ENCODE measurements at places on chromosomes 4 and X.

- DNase-seq: no peak
These were observed 71.3 kb upstream of the KIT start for GRCh38 chr4:54586320-54586955.

- DNase-seq: no peak
These were observed 13.0 kb downstream of the RGN start for GRCh38 chrX:47091149-47091775.

DNA sequence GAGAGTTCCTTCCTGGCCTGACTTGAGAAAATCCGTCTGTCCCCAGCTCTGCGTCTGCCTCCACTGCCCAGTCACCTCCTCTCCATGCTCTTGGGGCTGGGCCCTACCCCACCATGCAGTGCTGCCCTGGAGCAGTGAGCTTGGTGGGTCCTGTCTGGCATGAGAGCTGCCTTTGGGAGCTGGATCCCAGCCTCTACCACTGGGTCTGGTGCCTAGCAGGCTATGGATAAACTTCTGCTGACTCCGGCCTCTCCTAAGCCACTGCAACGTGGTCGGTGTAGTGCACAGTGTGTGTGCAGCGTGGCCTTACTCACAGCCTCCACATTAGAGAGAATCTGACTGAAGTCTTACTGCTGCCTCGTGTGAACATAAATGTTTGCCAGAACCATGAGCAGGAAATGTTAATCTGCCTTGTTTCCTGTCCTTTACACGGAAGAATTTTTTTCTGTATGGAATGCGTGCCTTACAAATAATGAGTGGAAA, 47.6 kb downstream of the HTT start:
- DNase-seq: no peak

DNA sequence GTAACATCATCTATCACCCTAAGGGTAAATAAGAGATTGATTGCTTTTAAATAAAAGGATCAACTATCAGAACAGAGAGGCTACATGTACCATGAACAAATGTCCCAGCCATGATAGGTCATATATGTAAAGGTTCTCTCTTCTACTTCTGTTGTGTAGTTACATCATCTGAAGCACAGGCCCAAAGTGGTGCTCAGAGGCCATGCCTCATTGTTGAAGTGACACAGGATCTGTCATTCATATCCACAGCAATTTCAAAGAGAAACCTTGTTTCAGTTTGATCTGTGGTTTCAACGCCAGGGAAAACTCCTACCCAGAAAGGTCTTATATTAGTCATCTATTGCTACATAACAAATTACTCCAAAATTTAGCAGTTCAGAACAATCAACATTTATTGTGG, 269.2 kb upstream of the MAOA start:
- no peak for DNase-seq

DNA sequence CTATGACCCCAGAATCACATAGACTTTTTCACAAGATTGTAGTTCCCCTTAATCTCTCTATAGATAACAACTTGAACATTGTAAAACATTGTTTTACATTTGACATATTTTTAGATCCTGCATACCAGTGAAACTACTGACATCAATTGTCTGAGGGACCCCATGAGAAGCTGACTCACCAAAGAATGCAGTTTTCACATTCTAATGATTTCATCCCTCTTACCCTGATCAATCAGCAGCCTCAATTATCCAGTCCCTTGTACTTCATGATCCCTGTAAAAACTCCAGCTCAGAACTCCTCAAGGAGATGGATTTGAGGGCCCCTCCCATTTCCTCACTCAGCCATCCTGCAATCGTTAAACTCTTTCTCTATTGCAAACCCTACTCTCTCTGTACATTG, 411.0 kb upstream of the NDST3 start:
- DNase-seq: no peak

GRCh38 chr4:189162888-189163287, 777.8 kb upstream of the FRG1 start:
- DNase-seq: no peak

DNA sequence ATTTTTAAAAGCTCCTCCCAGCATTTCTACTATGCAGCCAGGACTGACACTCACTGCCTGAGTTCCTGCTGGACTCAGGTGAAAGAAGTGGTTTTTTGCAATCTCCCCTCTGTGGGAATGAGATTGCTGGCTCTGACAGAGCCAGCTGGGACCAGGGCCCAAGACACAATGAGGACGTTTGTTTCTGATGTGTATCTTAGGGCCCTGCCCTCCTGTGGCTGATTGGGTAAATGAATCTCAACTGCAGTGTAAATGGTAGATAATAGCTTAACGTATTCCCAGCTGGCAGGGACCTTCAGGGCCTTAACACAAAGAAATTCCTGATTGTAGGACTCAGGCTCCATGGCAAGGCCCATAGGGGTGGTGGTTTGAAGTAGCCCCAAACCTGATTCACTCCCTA, 85.8 kb upstream of the PRPS1 start:
- DNase-seq: no peak

DNA sequence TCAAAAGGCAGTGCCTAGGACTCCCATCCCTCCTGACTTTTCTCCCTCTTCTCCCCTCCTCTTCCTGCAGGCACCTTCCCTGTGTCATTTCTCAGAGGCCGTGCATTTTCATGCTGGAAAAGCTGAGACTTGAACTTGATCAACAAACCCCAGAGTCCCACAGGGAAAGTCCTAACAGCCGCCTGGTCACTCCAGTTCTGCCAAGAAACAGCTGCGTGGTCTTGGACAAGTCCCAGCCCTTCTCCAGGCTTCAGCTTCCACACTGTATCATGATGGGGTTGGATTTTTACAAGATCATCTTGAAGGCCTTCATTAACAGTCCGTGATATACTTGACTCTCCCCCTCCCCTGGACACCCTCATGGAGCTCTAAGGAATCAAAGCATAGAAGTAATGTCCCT, 366.0 kb downstream of the BCOR start:
- no peak for DNase-seq

- DNase-seq: no peak
These were observed 356.7 kb upstream of the DIPK2B start for GRCh38 chrX:45557387-45557786.

GRCh38 chr4:42278709-42279324, 118.5 kb upstream of the SHISA3 start:
- DNase-seq: no peak

- DNase-seq: no peak
These were observed 147.4 kb downstream of the IL15 start for GRCh38 chr4:141783770-141784169.

DNA sequence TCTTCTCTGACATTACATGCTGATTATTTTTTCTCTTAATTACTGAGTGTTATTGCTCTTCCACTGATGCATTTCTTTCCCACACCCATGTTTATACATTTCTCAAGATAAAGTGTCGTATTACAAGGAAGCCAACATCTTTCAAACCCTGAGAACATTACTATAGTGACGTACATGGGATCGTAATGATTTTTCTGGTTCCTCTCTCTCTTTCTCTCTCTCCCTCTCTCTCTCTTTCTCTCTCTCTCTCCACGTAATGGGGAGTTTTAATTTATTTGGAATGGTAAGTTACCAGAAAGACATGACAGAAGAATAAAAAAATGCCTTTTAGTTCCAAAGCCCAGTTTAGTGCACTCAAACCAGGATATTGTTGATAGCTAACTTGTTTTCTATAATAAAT, 40.4 kb upstream of the MAPK10 start:
- DNase-seq: no peak

GRCh38 chrX:747176-747575, 116.6 kb downstream of the SHOX start:
- DNase-seq: no peak

- DNase-seq: peak; percentile 68
These were observed 162.3 kb upstream of the MAMLD1 start for GRCh38 chrX:150200820-150201287.

DNA sequence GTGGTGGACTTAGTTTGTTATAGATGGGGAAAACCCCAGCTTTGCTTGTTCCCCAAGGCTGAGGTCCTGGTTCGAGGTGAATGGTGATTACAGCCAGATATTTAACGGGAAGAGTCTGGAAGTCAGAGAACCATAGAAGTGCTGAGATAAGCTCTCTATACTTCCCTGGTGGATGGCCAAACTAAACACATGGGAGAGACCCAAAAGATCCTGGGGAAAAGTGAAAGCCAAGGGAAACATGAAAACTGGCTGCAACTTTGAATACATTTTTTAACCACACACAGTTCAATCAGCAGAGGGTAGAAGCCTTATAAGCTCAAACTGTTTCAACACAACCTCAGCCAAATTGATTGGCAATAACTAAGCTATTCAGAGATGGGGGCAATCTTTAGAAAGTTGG, 29.3 kb upstream of the SRPX start:
- DNase-seq: no peak

- no peak for DNase-seq
These were observed 22.6 kb downstream of the RELL1 start for GRCh38 chr4:37663552-37663951.

GRCh38 chr4:162101337-162101736, 62.5 kb downstream of the FSTL5 start:
- no peak for DNase-seq

DNA sequence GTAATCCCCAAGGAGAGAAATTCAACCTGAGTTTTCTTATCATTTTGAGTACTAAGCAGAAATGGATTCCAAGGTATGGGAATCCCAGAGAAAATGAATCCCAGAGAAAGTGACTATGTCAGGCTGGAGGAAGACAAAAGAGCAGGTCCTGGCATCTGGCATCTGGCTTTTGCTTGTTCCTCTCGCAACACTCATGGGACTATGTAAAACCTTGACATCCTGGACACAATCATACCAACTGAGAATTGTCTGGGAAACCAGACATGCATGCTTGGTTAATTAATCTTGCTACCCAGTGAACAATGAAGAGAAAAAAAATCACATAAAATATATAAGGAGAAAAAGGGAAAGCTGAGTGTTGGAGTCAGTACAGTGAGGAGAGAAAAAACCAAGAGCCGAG, 12.9 kb downstream of the DCAF8L1 start:
- no peak for DNase-seq

DNA sequence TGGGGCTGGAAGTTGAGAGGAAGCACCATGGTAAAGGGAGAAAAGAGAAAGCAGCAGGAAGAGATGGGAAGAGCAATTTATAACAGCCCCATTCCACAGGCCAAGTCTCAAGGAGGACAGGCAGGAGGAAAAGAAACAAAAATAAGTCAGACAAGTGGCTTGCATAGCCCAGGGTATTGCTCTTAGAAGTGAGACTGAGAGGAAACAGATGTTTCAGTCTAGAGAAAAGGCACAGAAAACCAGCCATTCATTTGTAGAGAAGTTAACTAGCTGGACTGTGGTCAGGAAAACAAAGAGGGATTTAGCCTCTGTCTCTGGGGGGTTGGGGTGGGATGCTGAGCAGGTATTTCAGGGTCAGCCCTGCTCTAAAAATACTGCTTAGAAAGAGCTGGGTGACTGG, 175.0 kb upstream of the ARHGEF9 start:
- no peak for DNase-seq

GRCh38 chr4:99413140-99413539, 22.0 kb downstream of the ADH7 start:
- no peak for DNase-seq

GRCh38 chr4:94641702-94642560, 115.8 kb upstream of the BMPR1B start:
- no peak for DNase-seq

DNA sequence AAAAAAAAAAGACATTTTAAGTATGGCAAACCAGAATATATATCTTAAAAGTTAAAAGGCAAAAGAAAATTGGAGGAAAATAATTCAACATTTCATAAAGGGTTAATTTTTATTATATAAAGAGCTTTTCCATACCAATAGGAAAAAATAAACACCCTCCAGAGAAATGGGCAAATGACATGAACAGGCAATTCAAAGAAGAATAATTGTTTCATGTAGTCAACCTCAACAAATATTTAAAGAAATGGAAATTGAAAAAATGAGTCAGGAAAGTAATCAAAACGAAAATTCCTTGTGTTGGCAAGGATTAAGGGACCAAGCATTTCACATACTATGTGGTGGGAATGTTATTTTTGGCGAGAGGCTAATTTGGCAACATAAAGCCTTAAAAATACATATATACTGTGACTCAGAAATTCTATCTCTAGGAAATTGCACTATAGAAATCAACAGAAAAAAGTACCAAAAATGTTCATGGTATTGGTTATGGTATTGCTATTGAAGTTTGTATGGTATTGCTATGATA, 87.6 kb downstream of the HAUS3 start:
- DNase-seq: no peak

DNA sequence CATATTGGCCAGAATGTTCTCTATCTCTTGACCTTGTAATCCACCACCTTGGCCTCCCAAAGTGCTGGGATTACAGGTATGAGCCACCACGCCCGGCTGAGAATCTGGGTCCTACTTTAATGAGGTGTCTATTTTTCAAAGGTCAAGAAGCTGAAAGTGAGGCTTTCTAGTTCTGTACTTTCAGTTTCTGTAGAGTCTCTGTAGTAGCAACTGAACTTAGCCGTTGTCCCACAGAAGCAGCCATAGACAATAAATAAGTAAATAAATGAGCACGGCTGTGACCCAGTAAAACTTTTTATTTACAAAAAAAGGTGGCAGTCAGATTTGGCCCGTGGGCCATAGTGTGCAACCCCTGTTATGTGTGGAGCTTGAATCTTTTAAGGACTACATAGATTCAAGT, 92.0 kb downstream of the FNIP2 start:
- DNase-seq: no peak

GRCh38 chr4:171966356-171966755, 153.2 kb downstream of the GALNTL6 start:
- no peak for DNase-seq

DNA sequence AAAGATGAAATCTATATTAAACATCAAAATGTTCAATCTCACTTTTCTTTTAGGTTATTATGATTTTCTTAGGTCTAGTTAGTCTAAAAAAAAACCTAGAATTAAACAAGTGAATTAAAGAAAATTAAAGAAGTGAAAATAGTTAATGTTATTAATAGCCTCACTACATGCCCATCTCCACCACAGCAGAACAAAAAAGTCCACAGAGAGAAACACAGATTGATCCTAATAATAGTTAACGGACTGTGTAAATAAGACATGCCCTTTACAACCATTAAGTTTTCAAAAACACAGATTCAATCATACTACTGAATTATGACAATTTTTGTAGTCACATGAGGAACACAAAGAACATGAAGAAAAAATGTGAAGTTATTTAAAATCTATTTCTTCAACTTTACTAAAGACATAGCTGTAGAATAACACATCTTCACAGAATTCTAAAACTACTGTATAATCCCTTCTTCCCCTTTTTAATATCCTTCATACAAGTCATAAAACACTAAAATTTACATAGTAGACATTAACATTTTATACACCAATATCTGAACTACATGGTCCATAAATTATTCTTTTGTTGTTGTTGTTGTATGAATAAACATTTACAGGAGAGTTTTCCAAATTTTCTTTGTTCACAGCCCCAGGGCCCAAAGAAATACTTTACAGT, 15.3 kb downstream of the HELQ start:
- DNase-seq: no peak

GRCh38 chr4:14961292-14961691, 41.0 kb upstream of the CPEB2 start:
- no peak for DNase-seq

GRCh38 chrX:134554291-134554690, 94.3 kb downstream of the HPRT1 start:
- DNase-seq: no peak

GRCh38 chr4:2331043-2331420, 69.1 kb upstream of the MXD4 start:
- no peak for DNase-seq
